ENCODE measurements at places on chromosomes 12 and 14. TPM values are rescaled to one million over a fixed set of nuclear protein-coding genes. Genes with fewer than 3 reads are reported as not detected.

DNA sequence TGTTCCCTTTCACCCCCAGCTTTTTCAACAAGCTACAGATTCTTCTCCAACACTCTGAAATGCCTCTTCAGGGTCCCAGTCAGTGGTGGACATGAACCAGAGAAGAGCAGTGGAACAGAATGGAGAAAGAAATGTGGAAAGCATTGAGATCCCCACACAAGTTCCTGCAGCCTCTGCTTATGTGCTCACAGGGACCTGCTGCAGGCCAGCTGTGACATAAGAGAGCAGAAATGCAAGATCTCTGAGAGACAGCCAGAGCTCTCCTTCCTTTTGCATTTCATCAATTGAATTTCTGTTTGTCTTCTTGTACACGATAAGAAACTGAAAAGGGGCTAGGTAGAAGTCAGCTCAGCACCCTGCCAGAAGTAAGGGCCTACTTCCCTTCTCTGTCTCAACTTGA, 6.2 kb downstream of the MDM1 start:
- H3K4me1 ChIP-seq: peaks cover 14% of the 10 kb centered on the region
- H3K4me3 ChIP-seq: no peak overlapping the region
- H3K27me3 ChIP-seq: no peaks in the 10 kb centered on the region
- H3K27ac ChIP-seq: no peak overlapping the region
- no peak for DNase-seq

GRCh38 chr14:52846591-52846990, 55.2 kb upstream of the GNPNAT1 start:
- no peaks in the 10 kb centered on the region for H3K4me1 ChIP-seq
- H3K36me3 ChIP-seq: no peaks in the 10 kb centered on the region
- no peak for DNase-seq
- no peak overlapping the region for H3K4me3 ChIP-seq

DNA sequence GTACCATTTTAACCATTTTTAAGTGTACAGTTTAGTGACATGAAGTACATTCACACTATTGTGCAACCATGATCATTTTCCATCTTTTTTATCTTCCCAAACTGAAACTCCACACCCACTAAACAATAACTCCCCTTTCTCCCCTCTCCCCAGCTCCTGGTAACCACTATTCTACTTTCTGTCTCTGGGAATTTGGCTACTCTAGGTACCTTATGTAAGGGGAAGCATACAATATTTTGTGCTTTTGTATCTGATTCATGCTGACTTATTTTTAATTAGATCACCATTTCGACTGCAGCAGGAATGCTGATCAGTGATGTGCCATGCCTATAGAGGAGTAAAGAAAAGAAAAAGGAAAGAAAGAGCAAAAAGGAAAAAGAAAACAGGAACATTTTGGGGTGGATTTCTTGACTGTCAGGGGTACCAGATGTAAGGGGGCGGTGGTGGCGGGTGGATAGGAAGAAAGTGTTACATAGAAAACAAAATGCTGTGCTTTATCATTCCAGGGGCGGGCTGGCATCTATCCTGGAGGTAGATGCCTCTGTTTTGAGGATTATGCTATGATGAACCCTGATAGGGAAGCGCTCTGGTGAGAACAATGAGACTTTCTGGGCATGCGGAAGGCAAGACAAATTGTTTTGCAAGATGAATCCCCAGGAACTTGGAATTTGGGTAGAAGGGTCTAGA, 45.2 kb upstream of the CTDSP2 start:
- H3K27ac ChIP-seq: no peak overlapping the region
- no peak overlapping the region for H3K4me3 ChIP-seq
- no peak for DNase-seq
- H3K36me3 ChIP-seq: no peaks in the 10 kb centered on the region

The TAC3 gene
- total RNA-seq: 0.34 TPM

The GPD1 gene
- 0.20 TPM for total RNA-seq

The RPGRIP1 gene
- total RNA-seq: not detected

Measured in activated CD8-positive, alpha-beta T cell treated with anti-CD3 and anti-CD28 coated beads for 36 hours (primary cell).